ENCODE measurements at places on chromosomes 12 and 14. TPM values are rescaled to one million over a fixed set of nuclear protein-coding genes. Genes with fewer than 3 reads are reported as not detected.

The ENDOU gene
- not detected for total RNA-seq

The SSPN gene
- 24.6 TPM for total RNA-seq

The MSI1 gene
- not detected for total RNA-seq

The KRT73 gene
- not detected for total RNA-seq

The BTBD6 gene
- total RNA-seq: 31.9 TPM

The TMTC1 gene
- total RNA-seq: 83.5 TPM

The CLEC1B gene
- not detected for total RNA-seq

The SMIM10L1 gene
- 5.3 TPM for total RNA-seq

The PMCH gene
- total RNA-seq: not detected

The RND1 gene
- total RNA-seq: 0.55 TPM

The GALNT6 gene
- total RNA-seq: 1.4 TPM

The KRT8 gene
- 13.4 TPM for total RNA-seq

The COQ6 gene
- total RNA-seq: 11.7 TPM

The TMEM30B gene
- total RNA-seq: 0.14 TPM

The ALDH2 gene
- 163 TPM for total RNA-seq

The KLRC3 gene
- not detected for total RNA-seq

The FAIM2 gene
- 5.5 TPM for total RNA-seq

Measured in smooth muscle cell of bladder (primary cell).